ENCODE measurements at places on chromosomes 7 and 10. TPM values are rescaled to one million over a fixed set of nuclear protein-coding genes. Genes with fewer than 3 reads are reported as not detected.

DNA sequence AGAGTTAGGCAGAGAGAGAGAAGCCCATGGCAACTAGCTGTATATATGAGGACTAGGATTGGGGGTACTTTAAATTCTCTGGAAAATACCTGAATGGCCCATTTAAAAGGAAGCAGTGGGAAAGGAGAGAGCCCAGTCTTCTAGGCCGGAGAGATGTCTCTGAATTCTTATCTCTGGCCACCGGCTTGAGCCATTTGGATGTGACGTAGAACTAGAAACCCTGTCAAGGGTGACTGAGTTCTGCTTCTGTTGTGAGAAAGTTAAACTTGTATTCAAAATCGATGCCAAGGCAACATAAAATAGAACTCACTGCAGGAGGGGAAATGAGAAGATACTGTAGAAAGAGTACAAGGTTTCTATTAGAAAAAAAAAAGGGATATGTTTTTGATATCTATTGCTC is 6.3 kb upstream of the GSTK1 start:
- no peak for DNase-seq

Gene SNX10
- 4.4 TPM for total RNA-seq

- peak; percentile 26 for DNase-seq
Observed at GRCh38 chr10:106711313-106711906, 453.1 kb downstream of the SORCS1 start.

Gene ASIC3
- total RNA-seq: 0.76 TPM

Gene CYP3A4
- not detected for total RNA-seq

Measured in MG63 (cell line).